ENCODE measurements at places on chromosomes 2 and 18.

GRCh38 chr2:10493634-10494281, 45.6 kb upstream of the ODC1 start:
- DNase-seq = peak; percentile 73

- no peak for DNase-seq
Observed at GRCh38 chr2:226752887-226753286, 46.7 kb downstream of the IRS1 start.

DNA sequence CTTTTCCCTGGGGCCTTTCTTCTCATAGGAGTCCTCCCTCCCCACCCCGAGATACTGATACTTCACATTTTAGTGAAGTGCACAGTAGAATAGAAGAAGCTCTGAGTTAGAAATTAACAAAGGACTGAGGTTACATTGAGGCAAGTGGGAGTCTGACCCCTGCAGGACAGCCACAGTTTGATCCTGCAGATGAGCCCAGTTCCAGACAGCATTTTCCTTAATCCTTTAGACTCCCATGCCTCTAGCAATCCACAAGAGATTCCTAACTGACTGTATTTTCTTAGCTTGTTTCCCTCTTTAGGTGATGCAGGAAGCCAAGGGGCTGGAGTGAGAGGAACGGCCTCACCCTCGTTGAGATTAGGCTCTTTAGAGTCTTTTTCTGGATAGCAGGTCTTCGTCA, 204.0 kb downstream of the CYRIA start:
- DNase-seq = no peak

DNA sequence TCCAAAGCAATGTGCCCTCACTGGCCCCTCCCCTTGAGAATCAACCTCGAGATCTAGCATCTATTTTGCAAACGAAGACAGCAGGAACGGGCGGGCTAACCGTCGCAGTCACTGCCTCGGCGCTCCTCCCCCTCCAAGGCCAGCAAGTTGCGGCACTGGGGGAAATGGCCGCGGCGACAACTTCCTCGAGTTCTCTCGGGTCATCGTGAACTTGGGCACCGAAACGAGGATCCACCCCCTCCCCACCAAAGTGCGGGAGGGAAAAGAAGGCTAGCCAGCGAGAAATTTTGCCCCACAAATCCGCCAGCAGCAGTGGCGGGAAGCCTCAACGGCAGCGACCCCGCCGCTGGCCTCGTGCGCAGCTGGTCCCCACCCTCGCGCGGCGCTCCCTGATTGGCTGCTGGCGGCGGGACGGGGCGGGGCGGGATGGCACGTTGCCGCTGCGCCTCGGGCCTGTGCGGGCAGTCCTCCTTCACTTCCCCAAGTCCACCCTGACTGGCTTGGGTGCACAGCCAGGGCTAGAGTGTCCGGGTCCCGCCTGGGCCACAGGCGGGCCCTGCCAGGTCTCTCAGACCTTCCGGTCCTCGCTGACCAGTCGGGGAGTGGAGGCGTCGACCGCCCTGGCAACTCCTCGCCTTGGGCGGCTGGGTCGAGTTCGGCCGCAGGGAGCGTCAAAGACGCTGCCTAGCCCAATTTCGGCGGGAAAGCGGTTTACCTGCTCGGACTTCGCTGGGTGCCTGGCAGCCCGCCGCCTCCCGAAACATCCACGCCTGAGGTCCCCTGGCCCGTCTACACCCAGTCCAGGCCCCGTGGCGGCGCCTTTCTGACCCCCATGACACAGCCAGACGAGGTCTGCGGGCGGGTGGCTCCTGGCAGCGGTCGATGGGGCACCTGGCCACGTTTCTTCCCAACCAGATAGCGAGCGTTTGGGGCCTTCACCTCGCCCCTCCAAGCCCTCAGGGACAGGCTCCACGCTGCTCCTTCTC, at the start of gene BOLL:
Gene BOLL, minus strand, starts transcription at position 364 of the 986 bp plus-strand sequence. CDS start 3,469 bp downstream, outside the sequence.
- no peak for DNase-seq

GRCh38 chr2:184577743-184578142, 20.6 kb upstream of the ZNF804A start:
- no peak for DNase-seq

Data from stimulated activated CD4-positive, alpha-beta T cell treated with anti-CD3 and anti-CD28 coated beads, Interleukin-2, amount 100 ng/mL, for 4 hours (primary cell).